PC-9 (cell line): ENCODE measurements at places on chromosomes 12 and 14. TPM values are rescaled to one million over a fixed set of nuclear protein-coding genes. Genes with fewer than 3 reads are reported as not detected.

KLRG1 gene
- 0.90 and 1.8 TPM in 2 replicates for total RNA-seq

LYZ gene
- total RNA-seq, result not detected in 2 replicates

ARMH4 gene
- not detected in 2 replicates for total RNA-seq

SNRPF gene
- 31.1 and 50.3 TPM in 2 replicates for total RNA-seq

MUCL1 gene
- not detected in 2 replicates for total RNA-seq

NAB2 gene
- total RNA-seq, result 13.8 and 20.2 TPM in 2 replicates

STAC3 gene
- 1.3 and 2.2 TPM in 2 replicates for total RNA-seq

RBP5 gene
- 0.74 and 1.3 TPM in 2 replicates for total RNA-seq

COA8 gene
- total RNA-seq, result 93.8 and 101 TPM in 2 replicates

PAH gene
- total RNA-seq, result not detected in 2 replicates

FERMT2 gene
- 9.0 and 9.7 TPM in 2 replicates for total RNA-seq

DNA sequence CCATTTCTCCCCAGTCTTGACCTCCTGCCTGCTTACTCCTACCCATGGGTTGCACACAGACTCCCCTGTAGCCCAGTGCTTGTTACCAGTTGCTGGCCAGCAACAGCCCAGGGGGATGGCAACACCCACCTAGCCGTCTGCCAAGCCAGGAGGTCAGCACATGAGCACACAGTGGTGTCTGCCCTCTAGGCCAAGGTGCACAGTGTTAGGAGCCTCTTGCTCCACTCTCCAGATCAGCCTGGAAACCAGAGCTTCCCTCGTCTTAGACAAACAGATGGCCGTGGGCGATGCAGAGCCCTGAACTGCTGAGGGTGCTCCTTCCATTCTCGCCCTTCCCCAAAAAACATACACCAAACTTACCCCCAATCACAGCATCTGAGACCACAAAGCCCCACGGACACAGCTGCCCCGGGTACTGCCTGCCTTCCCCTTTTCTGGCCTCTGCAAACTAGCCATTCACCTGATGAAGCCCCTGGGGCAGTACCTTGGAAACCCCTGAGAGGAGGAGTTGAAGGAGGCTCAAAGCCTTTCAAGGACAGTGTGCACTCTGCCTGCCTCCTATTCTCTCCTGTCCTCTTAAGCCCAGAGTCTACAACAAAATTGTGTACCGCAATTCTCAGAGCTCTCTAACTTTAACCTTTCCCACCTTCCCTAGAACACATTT, 1.0 kb upstream of the GPD1 start:
- H3K27me3 ChIP-seq, result no peaks in the 10 kb centered on the region
- no peak overlapping the region for H3K4me3 ChIP-seq
- no peaks in the 10 kb centered on the region for H3K4me1 ChIP-seq
- no peak for DNase-seq

- no peak for DNase-seq
- no peaks in the 10 kb centered on the region for H3K27me3 ChIP-seq
- no peak overlapping the region for H3K27ac ChIP-seq
- no peaks in the 10 kb centered on the region for H3K36me3 ChIP-seq
Observed at GRCh38 chr12:57224973-57225679, 4.4 kb upstream of the SHMT2 start.

GRCh38 chr14:102849526-102850379, 72.5 kb downstream of the TRAF3 start:
- no peaks in the 10 kb centered on the region for H3K36me3 ChIP-seq
- no peak for DNase-seq
- no peak overlapping the region for H3K4me3 ChIP-seq
- no peaks in the 10 kb centered on the region for H3K4me1 ChIP-seq

- no peaks in the 10 kb centered on the region for H3K27me3 ChIP-seq
- DNase-seq, result no peak
- no peak overlapping the region for H3K4me3 ChIP-seq
- H3K27ac ChIP-seq, result no peak overlapping the region
Observed at GRCh38 chr12:102110782-102111181, 9.1 kb downstream of the NUP37 start.

DNA sequence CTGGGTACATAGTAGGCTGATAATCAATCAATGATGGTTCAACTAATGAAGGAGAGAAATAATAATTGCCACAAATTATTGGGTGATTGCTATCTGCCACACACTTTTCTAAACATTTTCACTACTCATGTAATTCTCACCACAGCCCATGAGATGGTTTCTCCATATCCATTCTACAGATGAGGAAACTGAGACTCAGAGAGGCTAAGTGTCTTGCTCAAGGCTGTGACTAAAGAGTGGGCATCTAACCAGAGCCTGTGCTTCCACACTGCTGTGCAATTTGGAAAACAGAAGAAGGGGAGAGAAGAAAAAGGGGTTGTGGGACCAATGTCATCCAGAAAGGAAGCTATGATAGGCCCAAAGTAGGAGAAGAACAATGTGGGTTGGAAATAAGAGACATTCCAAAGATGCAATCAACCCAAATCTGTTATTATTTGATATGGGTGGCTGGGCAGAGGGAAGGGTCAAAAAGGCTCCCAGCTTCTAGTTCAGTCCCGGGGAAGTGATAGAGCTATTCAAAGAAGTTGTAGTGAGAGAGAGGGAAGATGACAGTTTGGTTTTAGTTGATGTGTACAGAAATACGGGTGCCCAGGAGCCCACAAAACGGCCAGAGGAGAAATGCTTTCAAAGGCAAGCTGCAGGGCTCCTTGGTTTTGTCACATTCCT, 483 bp upstream of the NR1H4 start:
- no peak overlapping the region for H3K27ac ChIP-seq
- DNase-seq, result no peak
- no peaks in the 10 kb centered on the region for H3K36me3 ChIP-seq
- H3K27me3 ChIP-seq, result peaks cover 60% of the 10 kb centered on the region
- H3K4me1 ChIP-seq, result no peaks in the 10 kb centered on the region
- no peak overlapping the region for H3K4me3 ChIP-seq

- DNase-seq, result no peak
- no peak overlapping the region for H3K27ac ChIP-seq
- H3K4me3 ChIP-seq, result no peak overlapping the region
- H3K36me3 ChIP-seq, result no peaks in the 10 kb centered on the region
- no peaks in the 10 kb centered on the region for H3K4me1 ChIP-seq
- no peaks in the 10 kb centered on the region for H3K27me3 ChIP-seq
Observed at GRCh38 chr14:37363661-37364060, 165.9 kb downstream of the MIPOL1 start.

GRCh38 chr14:61365667-61366212, 44.4 kb downstream of the PRKCH start:
- H3K4me3 ChIP-seq, result no peak overlapping the region
- no peaks in the 10 kb centered on the region for H3K27me3 ChIP-seq
- peaks cover 84% of the 10 kb centered on the region for H3K4me1 ChIP-seq
- H3K27ac ChIP-seq, result peak overlapping the region; percentile 97

GRCh38 chr12:97984974-97985580, 522.5 kb downstream of the RMST start:
- H3K4me3 ChIP-seq, result no peak overlapping the region
- no peaks in the 10 kb centered on the region for H3K27me3 ChIP-seq
- H3K4me1 ChIP-seq, result no peaks in the 10 kb centered on the region
- no peak overlapping the region for H3K27ac ChIP-seq
- no peaks in the 10 kb centered on the region for H3K36me3 ChIP-seq

- no peaks in the 10 kb centered on the region; the same call in 1 of the 2 replicates for H3K36me3 ChIP-seq
- H3K27ac ChIP-seq, result no peak overlapping the region
- H3K4me1 ChIP-seq, result peaks cover 26% of the 10 kb centered on the region
- no peak overlapping the region for H3K4me3 ChIP-seq
- no peaks in the 10 kb centered on the region for H3K27me3 ChIP-seq
Observed at GRCh38 chr12:58313091-58313855, 371.9 kb downstream of the ATP23 start.

DNA sequence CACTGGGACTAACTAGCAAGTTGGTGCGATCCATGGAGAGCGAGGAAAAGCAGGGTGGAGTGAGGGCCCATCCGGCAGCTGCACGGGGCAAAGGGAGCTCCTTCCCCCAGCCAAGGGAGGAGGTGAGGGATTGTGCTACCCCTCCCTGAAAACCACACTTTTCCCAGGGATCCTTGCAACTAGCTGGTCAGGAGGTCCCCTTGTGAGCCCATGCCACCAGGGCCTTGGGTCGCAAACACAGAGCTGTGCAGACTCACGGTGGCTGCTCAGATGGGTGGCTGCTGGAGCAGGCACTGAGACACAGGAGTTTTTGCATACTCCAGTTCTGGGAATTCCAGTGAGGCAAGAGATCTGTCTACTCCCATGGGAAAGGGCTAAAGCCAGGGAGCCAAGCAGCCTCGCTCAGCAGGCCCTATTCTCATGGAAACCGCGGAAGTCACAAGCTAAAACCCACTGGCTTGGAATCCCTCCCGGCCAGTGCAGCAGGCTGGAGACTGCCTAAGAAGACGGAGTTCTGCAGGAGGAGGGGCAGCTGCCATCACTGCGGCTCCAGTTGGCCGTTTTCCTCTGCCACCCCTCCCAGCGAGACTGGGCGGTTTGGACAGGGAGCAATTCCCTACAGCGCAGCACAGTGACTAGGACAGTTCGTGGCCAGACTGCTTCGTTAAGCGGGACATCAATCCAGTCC, 10.9 kb upstream of the ZNF705A start:
- H3K27me3 ChIP-seq, result no peaks in the 10 kb centered on the region
- DNase-seq, result no peak
- no peak overlapping the region for H3K4me3 ChIP-seq

- no peak for DNase-seq
- H3K27me3 ChIP-seq, result no peaks in the 10 kb centered on the region
- H3K4me3 ChIP-seq, result no peak overlapping the region
- no peak overlapping the region for H3K27ac ChIP-seq
- no peaks in the 10 kb centered on the region for H3K4me1 ChIP-seq
Observed at GRCh38 chr12:43550831-43551271, 1.2 kb downstream of the ADAMTS20 start.
